ENCODE measurements at places on chromosomes 7 and 10. TPM values are rescaled to one million over a fixed set of nuclear protein-coding genes. Genes with fewer than 3 reads are reported as not detected.

The CYP2C19 gene
- not detected for total RNA-seq

The NKX2-3 gene
- not detected for total RNA-seq

The CTNNA3 gene
- total RNA-seq: 0.75 TPM

The FAM241B gene
- 4.4 TPM for total RNA-seq

The DYNC1I1 gene
- 3.2 TPM for total RNA-seq

The GPRIN2 gene
- total RNA-seq: 2.2 TPM

The TUBAL3 gene
- not detected for total RNA-seq

GRCh38 chr7:36670585-36671431, 53.5 kb downstream of the AOAH start:
- no peak for DNase-seq

DNA sequence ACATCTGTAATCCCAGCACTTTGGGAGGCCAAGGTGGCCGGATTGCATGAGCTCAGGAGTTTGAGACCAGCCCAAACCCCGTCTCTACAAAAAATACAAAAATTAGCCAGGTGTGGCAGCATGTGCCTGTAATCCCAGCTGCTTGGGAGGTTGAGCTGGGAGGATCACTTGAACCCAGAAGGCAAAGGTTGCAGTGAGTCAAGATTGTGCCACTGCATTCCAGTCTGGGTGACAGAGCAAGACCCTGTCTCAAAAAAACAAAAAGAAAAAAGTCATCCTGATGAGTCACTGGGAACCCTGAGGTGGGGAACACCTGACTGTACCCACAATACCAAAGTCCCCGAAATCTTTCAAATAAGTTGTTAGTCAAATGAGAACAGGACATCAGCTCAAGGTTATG, 80.0 kb downstream of the NEBL start:
- no peak for DNase-seq

DNA sequence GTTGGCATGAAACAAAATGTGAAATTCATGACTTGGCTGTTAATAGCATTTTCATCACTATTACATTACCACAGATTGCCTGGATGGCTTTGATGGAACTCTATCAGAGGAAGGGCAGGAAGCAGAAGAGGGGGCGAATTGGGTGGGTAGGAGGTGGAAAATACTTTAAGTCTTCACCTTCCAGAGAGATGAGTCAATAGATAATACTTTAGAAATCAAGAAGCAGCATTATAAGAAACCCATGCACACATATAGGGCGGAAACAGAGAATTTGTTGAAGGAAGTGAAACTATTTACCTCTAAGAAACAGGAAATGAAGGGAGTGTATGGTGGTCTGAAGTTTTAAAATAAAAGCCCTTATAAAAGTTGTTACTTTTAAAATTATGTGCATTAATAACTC, 152.1 kb upstream of the TARP start:
- DNase-seq: no peak

GRCh38 chr7:152760854-152761748, 1.5 kb downstream of the ACTR3B start:
- DNase-seq: peak; percentile 74

DNA sequence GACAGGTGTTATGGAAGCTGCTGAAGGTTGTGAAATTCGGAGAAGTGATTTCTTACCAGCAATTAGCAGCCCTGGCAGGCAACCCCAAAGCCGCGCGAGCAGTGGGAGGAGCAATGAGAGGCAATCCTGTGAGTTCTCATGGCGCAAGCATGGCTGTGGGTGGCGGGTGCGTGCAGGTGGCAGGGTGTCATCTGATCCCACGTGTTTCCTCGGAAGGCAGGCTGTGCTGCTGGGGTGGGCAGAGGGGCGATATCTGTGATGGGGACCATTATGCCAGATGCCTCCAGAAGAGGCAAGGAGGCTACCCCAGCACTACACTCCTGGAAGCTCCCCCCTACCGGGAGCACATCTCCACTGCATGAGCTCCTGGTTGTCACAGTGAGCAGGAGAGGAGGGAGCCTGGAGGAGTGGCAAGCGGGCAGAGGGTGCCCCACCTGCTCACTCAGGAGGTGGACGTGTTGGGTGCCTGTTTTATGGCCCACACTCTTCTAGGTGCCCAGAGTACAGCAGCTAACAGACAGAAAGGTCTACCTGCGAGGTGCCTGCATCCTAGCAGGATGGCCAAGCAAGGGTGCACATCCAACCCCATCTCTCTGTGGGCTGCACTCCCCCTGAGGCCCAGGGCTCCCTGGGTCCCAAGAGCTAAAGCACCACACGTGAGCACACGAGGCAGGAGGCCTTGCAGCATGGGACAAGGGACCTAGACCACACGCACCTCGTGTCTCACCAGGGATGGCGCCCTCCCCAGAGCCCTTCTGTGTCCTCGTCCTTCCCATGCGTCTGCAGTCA, 204.7 kb downstream of the EBF3 start:
- no peak for DNase-seq

GRCh38 chr7:100190048-100190711, 12.5 kb downstream of the STAG3 start:
- peak; percentile 18 for DNase-seq

- DNase-seq: no peak
Measured at GRCh38 chr7:132183781-132184380, 392.4 kb downstream of the PLXNA4 start.

- DNase-seq: no peak
Measured at GRCh38 chr10:113121153-113121552, 171.1 kb downstream of the TCF7L2 start.

DNA sequence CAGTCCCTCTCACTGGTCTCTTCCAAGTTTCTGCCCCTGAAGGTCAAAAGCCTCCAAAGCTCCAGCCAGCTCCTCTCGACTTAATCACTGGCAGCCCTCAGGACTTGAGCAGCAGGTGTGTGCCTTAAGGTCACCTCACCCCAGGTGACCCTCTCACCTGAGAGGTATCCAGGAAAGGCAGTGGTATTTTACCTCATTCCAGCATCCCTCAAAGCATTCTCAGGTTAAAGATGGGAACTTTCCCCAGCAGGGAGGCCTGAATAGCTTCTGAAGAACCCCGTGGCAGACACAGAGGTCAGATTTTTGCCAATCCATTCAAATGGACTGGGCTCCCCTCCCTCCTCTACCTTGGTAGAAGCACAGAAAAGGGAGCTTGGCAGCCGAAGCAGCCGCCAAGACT, 148.2 kb downstream of the GFRA1 start:
- DNase-seq: no peak

- DNase-seq: no peak
Measured at GRCh38 chr7:47550788-47551470, 31.0 kb downstream of the TNS3 start.

DNA sequence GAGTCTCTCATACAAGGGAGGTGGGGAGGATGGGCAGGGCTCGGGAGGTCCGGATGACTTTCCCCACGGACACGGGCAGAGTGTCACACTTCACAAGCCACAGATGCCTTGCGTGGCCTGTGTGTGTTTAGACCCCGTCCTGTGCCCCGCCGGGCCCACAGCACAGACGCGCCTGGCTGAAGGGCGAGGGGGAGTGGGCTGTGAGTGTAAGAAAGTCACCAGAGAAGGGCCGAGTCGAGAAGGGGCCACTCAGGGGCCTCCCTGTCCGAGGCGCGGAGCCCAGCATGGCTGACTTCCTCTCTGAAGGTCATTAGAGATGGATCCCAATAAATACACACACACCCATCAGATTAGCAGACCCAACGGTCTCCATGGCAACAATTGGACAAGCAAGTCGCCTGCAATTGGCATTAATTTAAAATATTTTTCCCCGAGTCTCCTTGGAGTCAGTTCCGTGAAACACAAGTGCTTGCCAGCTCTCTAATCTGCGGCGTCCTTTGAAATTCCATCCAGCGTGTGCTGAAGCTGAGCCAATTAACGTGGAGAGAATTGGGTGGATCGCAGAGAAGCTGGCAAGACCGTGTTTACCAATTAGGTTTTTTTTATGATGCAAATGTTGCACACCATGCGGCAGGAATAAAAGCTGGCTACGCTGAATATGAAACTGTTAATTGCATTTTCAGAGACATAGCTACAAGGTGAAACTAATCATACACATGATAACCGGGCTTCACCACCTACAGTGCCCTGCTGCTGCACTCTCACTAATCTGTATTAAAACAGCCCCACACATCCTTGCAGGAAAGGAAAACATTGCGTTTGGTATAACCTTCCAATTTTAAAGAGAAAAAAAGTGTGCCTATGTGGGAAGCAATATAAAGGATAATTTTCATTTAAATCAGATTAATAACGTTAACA, 571.2 kb downstream of the PTPRN2 start:
- no peak for DNase-seq

DNA sequence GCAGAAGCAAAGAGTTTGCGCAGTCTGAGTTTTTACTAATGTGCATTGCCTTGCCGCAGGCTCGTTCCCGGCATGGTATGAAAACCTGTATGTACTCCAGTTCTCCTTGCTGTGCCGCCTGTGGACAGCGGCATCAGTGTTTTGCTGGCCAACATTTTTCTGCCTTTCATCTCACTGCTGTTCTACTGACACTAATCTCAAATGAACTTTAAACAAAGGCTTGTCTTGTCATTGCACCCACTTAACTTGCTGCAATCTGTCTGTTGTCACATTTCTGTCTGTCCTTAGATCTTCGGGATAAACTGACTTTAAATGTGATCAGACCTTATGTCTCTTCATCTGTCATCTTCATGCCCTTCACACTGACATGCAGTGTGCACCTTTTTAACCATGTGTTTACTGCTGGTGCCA, 71.7 kb upstream of the ZNRF2 start:
- no peak for DNase-seq

GRCh38 chr7:129066290-129067131, 11.6 kb upstream of the TNPO3 start:
- peak; percentile 68 for DNase-seq

DNA sequence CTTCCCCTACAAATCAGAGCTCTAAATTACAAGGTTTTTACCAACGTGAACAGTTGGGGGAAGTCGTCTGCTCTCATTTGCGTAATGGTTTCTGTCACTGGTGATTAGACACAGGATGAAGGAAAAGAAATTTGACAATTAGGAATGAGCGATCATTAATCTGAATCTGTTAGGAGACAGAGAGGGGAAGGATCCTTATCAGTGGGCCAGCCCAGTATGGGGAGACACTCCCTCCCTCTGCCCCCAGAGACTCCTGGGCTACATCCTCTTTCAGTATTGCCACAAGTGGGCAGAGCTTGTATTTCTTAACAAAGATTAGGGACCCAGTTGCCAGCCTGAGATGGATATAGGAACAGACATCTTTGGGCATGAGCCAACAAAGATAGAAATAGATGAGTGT, 15.5 kb downstream of the HIF1AN start:
- DNase-seq: no peak

- DNase-seq: no peak
Measured at GRCh38 chr7:131578602-131579001, 22.2 kb upstream of the PODXL start.

DNA sequence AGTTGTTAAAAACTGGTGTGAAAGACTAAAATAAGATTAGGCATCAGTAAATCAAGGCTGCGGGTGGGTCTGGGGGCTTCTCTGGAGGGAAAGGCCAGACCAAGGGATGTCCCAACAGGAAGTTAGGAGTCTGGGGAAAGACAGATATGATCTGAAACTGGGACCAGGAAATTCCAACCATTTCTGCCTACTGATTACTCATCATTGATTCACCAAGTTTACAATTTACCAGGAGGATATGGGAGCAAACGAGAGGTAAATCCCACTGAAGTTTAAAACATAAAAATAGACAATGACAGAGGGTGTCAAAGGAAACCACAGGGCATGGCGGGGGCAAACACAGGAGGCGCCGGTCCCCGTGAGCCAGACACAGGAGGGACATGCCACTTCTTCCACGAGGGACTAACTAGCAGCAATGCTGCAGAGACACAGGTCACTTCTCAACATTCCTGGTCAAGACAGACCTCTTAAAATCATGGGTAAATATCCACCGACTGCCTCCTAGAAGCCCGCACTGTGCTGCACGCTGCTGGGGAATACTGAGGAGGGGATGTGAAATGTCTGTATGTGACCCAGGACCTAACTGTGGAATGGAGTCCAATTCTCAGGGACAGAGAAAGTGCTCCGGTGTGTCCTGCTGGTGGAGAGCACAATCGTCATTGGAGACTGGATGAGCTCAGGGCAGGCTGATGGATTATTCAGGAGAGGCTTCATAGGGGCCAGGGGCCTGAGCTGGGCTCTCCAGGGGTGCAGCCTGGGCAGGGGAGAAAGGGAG, 153.4 kb upstream of the KLF14 start:
- peak; percentile 87 for DNase-seq

GRCh38 chr10:28530751-28531150, 2.2 kb upstream of the WAC start:
- no peak for DNase-seq

GRCh38 chr7:44971902-44972441, 6.8 kb downstream of the MYO1G start:
- DNase-seq: no peak

- DNase-seq: peak; percentile 9
Measured at GRCh38 chr7:131688738-131689661, 132.6 kb upstream of the PODXL start.
